Neuronal stem cell (in vitro differentiated cells): ENCODE measurements at places on chromosomes 4 and X.

DNA sequence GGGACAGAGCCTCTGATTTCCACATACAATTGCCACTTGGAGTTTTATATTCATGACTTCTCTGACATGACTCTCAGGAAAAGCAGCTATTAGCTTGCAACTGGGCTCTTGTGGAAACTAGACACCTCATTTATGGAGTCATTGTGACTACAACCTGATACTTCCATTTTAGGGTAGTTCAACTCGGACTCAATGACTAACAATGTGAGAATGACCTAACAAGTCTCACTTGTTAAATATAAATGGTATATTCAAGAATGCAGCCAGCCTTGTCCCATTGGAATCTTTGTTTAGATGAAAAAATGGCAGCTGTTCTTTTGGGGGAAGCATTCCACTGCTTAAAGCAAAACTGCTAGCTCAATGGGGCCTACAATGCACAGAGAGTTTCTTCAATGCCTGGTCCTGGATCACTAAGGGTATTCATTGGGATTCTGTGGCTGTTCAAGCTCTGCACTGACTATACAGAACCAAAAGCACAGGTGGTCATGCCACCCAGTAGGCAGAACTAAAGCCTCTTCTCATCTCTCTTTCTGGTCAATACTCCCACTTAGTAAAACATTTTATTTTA, 36.5 kb upstream of the GLRA3 start:
- H3K4me1 ChIP-seq = no peaks in the 10 kb centered on the region
- H3K27me3 ChIP-seq = no peaks in the 10 kb centered on the region
- no peak overlapping the region for H3K4me3 ChIP-seq
- no peak for DNase-seq
- no peaks in the 10 kb centered on the region for H3K36me3 ChIP-seq
- no peak overlapping the region for H3K27ac ChIP-seq

DNA sequence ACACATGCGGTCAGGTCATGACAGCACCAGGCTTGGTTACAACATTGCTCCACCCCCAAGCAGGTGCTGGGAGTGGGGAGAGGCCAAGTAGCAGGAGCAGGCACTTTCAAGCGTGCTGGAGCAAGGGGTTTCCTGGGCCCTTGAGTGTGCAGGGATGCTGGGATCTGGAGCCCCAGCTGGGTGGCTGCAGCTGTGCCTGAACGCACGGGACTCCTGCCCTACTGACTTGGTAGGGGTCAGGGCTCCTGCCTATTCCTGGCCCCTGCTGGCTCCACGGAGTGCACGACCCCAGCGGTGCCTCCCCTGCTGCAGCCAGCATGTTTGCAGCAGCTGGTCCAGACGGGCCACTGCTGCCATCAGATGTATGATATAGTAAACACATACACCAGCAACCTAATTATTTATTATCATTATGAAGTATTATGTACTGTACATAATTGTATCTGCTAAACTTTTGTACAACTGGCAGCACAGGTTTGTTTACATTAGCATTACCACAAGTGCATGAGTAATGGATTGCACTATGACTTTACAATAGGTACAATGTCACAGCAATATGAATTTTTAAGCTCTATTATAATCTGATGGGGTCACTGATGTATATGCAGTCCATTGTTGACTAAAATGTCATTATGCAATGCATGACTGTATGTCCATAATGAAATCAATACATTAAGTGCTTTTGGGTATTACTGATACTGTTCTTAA, 620.6 kb downstream of the RAPGEF2 start:
- H3K27ac ChIP-seq = no peak overlapping the region
- H3K4me3 ChIP-seq = no peak overlapping the region
- DNase-seq = no peak

DNA sequence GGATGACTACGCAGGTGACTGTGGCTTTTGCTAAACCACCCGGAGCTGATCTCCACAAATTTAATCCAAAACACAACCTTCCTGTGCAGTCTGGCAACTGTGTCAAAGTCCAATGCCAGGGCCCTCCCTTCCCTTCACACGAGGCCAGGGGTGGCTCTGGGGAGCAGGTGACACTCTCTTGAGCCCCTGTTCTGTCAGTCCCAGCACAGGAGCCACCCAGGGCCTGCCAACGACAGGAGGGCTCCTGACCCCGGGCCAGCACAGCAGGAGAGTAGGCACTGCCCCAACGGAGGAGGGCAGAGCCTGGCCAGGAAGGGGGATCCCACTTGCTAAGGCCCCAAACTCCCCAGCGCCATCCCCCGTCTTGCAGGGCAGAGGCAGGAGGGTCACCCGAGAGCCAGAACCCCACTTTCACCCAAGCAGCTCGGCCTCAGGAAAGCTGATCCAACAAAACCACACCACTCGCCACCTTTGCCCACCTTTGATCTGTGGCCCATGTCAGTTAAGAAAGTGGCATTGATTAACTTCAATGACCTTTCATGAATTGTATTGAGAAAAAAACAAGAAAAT, 44.7 kb downstream of the FAM53A start:
- DNase-seq = no peak
- H3K4me3 ChIP-seq = no peak overlapping the region
- no peak overlapping the region for H3K27ac ChIP-seq
- H3K27me3 ChIP-seq = peaks cover 7% of the 10 kb centered on the region
- no peaks in the 10 kb centered on the region for H3K36me3 ChIP-seq

DNA sequence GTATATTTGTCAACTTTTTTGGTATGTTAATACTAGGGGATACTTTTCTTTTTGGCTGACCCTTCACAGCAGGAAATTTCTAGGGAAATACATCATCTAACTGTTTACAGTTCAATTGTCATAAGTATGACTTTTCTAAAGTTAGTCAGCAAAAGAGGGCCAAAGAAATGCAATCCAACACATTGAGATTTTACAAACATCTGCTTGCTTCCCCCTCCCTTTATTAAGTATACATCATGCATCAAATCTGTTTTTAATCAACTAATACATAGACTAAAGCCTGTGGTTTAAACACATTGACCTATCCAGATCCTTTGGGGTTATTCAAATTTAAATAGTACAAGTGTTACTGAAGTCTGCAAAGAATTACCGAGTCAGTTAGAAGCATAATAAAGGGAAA, 93.9 kb downstream of the MID1 start:
- H3K27me3 ChIP-seq = no peaks in the 10 kb centered on the region
- no peak overlapping the region for H3K4me3 ChIP-seq
- no peaks in the 10 kb centered on the region for H3K4me1 ChIP-seq
- no peaks in the 10 kb centered on the region for H3K36me3 ChIP-seq
- no peak overlapping the region for H3K27ac ChIP-seq
- no peak for DNase-seq

GRCh38 chrX:40151211-40152172, 53.7 kb upstream of the BCOR start:
- no peaks in the 10 kb centered on the region for H3K27me3 ChIP-seq
- H3K36me3 ChIP-seq = no peaks in the 10 kb centered on the region
- peaks cover 9% of the 10 kb centered on the region for H3K4me1 ChIP-seq
- H3K27ac ChIP-seq = no peak overlapping the region

GRCh38 chr4:82561786-82562563, at the start of gene TMEM150C:
Gene TMEM150C (minus strand): TSS chr4:82561988. CDS start chr4:82504657, 57,331 bp downstream.
- H3K4me1 ChIP-seq = peaks cover 3% of the 10 kb centered on the region
- no peaks in the 10 kb centered on the region for H3K36me3 ChIP-seq
- H3K27ac ChIP-seq = no peak within 1 kb of the TSS
- no peaks in the 10 kb centered on the region for H3K27me3 ChIP-seq

DNA sequence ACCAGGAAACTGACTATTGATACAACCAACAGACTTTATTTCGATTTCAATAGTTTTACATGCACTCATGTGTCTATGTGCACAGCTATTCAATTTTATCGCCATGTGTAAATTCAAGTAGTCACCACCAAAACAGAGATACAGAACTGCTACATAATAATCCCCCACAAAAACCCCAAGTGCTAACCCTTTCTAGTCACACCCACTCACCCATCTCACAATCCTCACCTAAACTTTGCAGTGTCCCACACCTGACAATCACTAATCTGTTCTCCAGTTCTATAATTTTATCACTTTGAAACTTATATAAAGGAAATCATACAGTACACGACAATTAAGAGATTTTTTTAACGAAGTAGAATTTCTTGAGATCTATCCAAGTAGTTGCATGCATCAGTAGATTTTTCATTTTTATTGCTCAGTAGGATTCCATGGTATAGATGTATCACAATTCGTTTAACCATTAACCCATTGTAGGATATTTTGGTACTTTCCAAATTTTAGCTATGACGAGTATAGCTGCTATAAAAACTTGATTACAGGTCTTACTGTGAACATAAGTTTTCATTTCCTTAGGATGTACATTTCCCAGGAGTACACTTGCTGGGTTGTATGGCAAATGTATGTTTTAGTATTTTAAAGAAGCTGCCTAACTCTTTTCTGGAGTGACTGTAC, 85.9 kb downstream of the CASK start:
- H3K27me3 ChIP-seq = no peaks in the 10 kb centered on the region
- no peak overlapping the region for H3K4me3 ChIP-seq
- no peaks in the 10 kb centered on the region for H3K4me1 ChIP-seq

DNA sequence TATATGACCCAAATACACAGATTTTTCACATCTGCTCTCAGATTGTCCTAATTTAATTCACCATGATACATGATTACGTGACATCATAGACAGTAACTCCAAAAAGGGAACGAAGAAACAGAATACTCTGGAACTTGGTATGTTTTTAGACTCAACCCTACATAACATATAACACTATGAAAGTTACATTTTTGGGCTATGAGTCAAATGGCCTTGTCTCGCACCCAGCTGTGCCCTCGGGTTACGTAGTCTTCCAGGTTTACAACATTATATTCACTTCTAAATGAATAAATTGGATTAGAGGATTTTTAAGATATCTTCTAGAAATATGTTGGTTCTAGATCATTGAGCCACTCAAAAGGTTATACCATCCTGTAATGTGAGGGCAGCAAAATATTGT, 2089.6 kb upstream of the TENM3 start:
- no peak overlapping the region for H3K4me3 ChIP-seq
- H3K36me3 ChIP-seq = no peaks in the 10 kb centered on the region
- no peaks in the 10 kb centered on the region for H3K4me1 ChIP-seq
- H3K27me3 ChIP-seq = no peaks in the 10 kb centered on the region
- DNase-seq = no peak

DNA sequence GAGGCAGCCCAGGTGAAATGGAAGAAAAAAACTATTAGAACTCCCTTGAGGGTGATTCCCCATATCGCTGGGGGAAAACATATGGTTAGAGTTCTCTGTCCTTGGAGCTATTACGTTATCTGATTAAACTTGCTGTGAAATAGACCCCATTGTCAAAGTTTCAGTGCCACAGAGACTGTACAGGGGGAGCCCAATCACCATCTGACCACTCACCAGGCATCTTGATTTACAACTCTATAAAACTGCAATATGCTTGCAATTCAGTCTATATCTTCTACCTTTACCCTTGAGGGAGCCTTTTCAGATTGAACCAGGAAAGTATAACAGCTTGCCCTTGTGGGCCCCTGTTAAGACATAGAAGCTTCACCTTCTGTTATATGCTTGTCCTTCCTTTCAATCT, 18.2 kb downstream of the TMEM255A start:
- DNase-seq = no peak
- no peaks in the 10 kb centered on the region for H3K27me3 ChIP-seq
- H3K4me1 ChIP-seq = no peaks in the 10 kb centered on the region
- no peaks in the 10 kb centered on the region for H3K36me3 ChIP-seq

GRCh38 chr4:166662266-166662843, 571.9 kb downstream of the SPOCK3 start:
- no peaks in the 10 kb centered on the region for H3K36me3 ChIP-seq
- no peak overlapping the region for H3K27ac ChIP-seq
- H3K4me1 ChIP-seq = peaks cover 3% of the 10 kb centered on the region
- DNase-seq = no peak

DNA sequence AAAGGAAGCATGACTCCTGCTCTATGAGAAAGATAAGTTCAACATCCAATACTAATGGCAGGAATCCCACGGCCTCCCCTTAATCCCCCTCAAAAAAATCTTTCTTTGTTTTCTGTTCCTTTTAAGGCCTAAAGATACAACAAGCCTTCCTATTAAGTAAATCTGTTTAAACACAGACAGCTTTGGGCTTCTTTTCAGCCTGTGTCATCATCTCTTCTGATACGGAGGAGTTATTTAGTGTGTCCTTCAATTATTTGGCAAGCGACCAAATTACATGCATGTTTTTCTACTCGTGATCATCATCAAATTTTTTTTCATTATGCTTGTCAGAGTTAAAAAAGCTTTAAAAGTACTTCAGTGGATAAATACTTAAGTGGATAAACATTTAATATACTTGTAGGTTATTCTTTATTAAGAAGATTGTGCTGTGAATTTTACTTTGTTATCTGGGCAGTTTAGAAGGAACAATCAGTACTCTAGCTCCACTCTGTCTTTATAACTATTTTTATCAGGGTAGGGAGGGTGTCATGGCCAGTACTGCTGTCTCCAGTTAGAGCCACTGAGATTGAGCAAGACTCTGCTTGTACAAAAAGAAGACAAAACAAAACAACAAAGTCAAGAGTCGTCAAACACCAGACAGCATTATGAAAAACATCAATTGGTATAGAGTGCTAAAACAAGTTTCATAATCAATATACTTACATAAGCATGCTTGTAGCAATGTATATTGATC, 210.7 kb downstream of the PRR32 start:
- H3K4me3 ChIP-seq = no peak overlapping the region
- DNase-seq = no peak
- H3K27ac ChIP-seq = no peak overlapping the region
- no peaks in the 10 kb centered on the region for H3K27me3 ChIP-seq

- no peak for DNase-seq
- H3K4me1 ChIP-seq = no peaks in the 10 kb centered on the region
- no peak overlapping the region for H3K27ac ChIP-seq
- no peak overlapping the region for H3K4me3 ChIP-seq
- no peaks in the 10 kb centered on the region for H3K36me3 ChIP-seq
Observed at GRCh38 chr4:88812420-88812819, 114.8 kb upstream of the NAP1L5 start.

DNA sequence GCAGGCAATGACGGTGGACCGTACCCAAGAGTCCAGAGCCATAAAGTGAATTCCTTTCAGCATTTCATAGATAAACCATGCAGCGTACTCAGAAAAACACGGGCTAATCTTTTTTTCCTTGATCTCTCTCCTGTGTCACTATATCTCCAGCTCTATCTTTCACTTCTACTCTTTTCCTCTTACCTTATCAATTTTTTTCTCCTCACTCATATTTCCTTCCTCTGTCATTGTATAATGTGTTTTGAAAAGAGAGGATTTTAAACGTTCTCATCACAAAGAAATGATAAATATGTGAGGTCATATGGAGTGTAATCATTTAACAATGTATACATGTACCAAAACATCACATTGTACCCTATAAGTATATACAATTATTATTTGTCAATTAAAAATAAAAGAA, 176.5 kb downstream of the CPE start:
- DNase-seq = no peak
- no peaks in the 10 kb centered on the region for H3K27me3 ChIP-seq
- H3K36me3 ChIP-seq = no peaks in the 10 kb centered on the region
- H3K27ac ChIP-seq = no peak overlapping the region
- H3K4me3 ChIP-seq = no peak overlapping the region
- no peaks in the 10 kb centered on the region for H3K4me1 ChIP-seq
